ENCODE measurements at places on chromosomes 5 and 9.

DNA sequence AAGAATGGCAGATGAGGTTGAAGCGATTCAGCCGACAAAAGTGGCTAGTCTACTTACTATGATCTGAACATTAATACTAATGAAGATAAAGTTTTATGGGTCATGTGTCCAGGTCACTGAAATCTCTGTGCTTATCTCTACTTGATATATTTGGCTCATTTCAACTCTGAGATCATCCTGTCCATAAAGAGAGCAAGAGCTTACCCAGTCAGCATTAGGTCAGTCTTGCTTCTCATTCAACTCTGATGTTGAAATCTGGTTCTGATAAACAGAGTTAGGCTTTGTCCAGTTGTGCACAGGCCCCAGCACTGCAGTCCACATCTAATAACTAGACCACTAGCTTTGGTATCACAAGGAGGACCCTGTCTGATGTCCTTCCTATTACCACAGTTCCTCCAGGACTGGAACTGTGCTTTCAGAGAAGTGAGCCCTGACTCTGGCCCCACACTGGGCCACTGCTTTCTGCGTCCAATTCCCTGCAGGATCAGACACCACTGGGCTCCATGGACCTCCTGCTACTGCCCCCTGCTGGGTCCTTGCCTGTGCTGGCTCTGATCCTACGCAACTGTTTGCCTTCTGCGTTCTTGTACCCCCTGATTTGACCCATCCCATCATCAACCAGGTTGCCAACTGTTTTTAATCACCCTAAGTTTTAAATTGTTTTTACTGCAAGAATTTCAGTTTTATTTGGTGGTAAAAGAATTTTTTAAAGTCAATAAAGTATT is 23.7 kb upstream of the FAM120A start:
- DNase-seq, result no peak

DNA sequence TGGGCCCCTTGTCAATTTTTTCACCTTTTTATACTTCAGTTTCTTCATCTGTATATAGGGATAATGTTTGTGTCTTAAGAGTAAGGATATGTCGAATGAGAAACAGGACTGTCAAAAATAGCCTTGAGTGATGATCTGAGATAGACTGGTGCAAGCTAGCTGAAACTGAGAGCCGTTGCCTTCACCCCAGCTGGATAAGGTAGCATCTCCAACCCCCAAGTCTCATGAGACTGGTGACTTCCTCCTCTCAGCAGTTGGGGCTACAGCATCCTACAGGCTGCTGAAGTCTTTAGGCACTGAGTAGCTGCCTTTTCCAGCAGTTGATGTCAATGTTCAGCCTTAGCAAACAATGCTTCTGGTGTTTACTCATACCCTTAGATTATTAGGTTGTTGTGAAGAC is 330.2 kb downstream of the OSTF1 start:
- DNase-seq, result no peak

DNA sequence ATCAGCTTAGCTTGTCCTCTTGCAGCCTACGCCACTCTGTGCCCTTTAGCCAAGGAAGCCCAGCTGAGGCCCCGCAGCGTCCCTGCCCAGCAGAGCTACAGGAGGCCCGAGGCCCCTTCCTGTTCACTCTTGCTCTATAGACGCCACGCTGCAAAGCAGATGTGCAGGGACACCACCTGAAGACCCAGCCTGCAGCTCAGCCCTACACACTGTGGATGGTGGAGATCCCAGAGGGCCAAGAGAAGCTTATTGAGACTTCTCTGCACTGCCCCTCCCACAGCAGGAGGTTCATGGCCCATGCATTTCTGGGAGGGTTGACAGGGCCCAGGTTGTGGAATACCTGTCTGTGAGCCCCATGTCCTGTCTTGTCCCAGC is 33.6 kb downstream of the IRF1 start:
- DNase-seq, result no peak

DNA sequence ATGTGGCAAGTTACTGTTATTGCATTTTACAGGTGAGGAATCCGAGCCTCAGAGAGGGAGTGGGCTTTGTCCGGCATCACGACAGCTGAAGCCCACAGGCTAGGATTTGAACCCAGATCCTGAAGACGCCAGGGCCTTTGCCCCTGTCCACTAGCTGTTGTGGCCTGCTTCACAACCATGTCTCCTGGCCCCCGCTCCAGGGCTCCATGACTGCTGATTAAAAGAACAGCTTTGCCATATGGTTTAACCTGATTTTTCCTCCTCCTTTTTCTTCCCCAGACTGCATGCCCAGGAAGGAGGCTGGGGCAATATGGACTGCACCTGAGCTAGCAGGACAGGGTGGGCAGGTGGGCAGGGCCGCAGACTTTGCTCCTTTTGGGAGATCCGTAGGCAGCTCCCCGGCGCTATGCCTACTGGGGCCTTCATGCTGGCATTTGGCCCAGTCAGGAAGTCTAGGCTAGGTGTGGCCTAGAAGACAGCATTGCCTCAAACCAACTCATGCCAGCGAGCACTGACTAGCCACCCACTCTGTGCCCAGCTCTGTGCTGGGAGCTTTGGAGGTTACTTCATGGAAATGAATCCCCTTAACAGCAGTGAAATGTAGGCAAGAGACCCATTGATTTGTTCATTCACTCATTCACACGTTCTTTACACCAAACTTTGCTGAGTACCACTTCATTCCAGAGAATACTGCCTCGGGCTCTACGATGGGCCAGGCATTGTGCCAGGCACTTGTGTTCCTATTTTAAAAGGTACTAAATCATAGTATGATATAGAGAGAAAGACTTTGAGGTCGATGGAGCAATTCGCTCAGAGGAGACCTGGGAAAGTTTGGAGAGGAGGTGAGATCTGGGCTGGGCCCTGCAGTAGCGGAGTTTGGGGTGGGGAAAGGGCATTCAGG is 94.3 kb upstream of the CPEB4 start:
- DNase-seq, result no peak

- DNase-seq, result no peak
Observed at GRCh38 chr5:150081541-150082283, 4.6 kb downstream of the CSF1R start.

DNA sequence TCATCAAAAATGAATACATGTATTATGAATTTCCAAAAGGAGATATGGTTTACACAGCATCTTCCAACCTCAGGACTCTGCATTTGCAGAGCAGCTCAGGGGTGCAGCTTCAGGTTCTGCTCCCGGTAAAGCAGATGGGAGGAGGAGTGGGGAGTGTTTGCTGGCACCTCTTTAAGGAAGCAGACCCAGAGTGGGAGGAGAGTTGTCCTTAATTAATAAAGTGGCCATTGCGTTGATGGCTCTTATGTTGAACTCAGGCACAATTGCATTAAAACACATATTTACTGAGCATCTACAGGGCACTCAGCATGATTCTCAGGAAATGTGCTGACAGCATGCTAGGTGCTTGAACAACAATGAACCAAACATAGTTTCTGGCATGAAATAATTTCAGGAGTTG is 121.0 kb downstream of the PDZD2 start:
- no peak for DNase-seq

DNA sequence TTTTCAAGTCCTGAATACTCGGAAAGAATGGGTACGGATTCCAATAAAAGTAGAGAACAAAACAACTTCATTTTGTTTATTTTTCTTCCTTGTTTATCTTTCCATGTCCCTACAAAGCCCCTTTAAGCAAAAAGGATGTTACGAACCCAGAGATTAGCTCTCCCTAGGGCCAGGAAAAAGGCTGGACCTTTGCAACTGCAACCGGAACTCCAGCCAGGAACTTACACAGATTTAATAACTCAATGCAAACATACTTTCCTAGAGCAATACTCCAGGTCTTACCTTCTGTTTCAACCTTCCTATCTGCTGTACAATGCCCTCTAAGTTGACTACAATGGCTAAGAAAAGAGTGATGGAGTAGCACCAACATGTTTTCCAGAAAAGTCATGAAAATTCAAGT is 7.0 kb downstream of the DENND1A start:
- DNase-seq, result no peak

- DNase-seq, result peak; percentile 60
Observed at GRCh38 chr9:137461663-137462395, 2.7 kb upstream of the NSMF start.

DNA sequence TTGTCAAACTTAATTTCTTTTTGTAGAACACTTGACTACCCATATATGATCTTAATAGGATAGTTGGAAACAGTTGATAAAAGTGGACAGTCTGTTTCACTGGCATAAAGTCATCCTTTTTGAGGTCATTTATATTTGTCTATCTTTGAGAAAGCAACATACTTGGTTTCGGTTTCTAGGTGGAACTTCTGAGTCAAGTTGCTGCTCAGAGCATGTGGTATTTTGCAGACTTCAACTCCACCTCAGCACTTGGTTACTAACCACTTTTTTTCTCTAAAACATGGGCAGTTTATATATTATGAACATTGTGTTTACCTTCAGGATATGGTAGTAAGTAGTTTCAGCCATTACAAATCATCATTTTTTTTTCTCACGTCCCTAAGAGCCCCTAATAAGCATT is 1749.0 kb upstream of the C9orf72 start:
- no peak for DNase-seq

- no peak for DNase-seq
Observed at GRCh38 chr9:116992865-116993264, 305.8 kb downstream of the TRIM32 start.

- no peak for DNase-seq
Observed at GRCh38 chr9:96782235-96782634, 4.3 kb upstream of the ZNF510 start.

GRCh38 chr5:18662231-18662630 is 1028.0 kb downstream of the TAF11L14 start:
- no peak for DNase-seq

- no peak for DNase-seq
Observed at GRCh38 chr9:17578911-17579793, at the start of gene SH3GL2. SH3GL2 (plus strand) TSS chr9:17579066.

DNA sequence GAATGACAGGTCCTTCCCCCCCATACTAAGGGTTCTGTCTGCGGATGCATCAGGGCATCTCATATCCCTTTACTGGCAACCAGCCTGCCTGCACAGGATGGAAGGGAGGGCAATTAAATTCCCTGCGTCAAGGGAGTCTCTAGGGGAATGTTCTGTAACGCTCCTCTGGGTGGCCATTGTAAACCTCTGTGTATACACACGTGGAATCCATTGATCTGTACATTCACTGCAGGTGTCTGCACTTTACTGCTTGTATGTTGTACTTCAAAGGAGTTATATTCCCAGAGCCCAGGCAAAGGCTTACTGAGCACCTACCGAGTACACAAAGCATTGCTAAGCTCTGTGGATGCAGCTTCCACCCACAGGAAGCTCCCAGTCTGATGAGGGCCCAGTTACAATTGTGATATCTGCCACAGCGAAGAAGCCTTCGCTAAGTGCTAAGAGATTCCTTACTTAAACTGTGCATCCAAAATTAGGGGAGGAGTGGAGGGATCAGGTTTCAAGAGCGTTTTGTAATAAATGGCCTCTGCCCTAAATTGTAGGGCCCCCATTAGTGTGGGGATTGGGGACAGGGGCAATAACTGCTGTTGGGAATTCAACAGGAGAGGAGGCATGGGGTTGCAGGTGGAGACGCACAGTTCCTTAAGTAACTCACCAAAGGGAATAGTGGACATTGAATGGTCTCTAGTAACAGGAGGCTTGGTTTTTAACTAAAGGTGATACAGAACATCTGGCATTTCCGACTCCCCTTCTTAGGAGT is 1.5 kb upstream of the RETREG1 start:
- no peak for DNase-seq

DNA sequence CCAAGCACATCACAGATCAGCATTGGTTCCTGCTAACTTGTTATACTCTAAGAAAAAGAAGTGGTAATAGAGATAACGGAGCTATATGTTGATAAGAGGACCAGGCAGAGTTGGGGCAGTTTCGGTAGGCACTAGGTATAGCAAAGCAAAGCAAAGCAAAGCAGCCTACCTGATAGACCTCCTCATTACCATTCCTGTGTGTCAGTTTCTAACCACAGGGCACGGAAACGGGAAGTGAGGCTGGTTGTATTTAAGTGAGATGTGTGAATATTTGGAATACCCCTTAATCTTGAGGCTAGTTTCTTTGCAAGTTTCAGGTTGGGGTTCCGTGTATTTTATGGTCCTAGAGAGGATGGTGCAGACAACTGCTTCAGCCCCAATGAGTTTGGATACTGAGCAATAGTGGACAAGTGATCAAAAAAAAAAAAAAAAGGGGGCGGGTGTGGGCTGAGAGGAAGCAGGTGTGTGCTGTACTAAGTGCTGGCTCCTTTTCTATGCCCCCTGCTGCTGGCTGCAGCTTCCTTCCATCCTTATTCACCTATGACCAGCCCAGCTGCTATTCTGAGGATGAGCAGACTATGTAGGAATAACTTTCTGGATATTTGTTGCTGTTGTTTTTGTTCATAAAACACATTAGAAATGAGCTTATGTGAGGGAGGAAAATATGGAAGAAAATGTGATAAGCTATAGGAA is 183.3 kb downstream of the SH3GL2 start:
- DNase-seq, result no peak

GRCh38 chr5:134509308-134510040 is 16.0 kb upstream of the JADE2 start:
- DNase-seq, result no peak

GRCh38 chr9:21160178-21160577 is 6.3 kb downstream of the IFNA21 start:
- no peak for DNase-seq

GRCh38 chr9:10674586-10674985 is 61.8 kb upstream of the PTPRD start:
- no peak for DNase-seq

- no peak for DNase-seq
Observed at GRCh38 chr5:83450183-83450966, 21.2 kb upstream of the VCAN start.

DNA sequence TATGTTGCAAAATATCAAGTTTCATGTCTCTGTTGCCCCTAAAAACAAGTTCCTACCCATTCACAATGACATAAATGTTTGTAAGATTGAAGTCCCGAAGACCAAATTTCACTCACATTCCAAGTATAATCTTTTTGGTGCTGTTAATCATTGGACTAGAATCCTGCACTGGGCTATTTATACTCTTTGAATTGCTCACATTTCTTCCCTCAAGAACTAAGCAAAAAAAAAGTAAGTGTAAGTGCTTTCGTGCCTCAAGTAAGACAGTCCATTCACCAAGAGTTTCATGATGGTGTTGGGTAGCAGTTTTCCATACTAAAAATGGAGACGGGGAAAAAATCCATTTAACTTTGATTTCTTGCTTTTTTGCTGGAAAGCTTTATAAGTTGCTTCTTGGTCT is 242.3 kb downstream of the EBF1 start:
- DNase-seq, result no peak

DNA sequence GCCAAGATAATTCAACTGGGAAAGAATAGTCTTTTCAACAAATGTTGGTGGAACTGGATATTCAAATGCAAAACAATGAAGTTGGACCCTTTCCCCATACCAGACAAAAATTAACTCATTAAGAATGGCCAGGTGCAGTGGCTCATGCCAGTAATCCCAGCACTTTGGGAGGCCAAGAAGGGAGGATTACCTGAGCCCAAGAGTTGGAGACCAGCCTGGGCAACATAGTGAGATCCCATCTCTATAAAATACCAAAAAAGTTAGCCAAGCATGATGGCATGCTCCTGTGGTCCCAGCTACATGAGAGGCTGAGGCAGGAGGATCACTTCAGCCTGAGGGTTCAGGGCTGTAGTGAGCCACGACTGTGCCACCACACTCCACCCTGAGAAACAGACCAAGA is 24.2 kb downstream of the SERINC5 start:
- no peak for DNase-seq
